Fibroblast of skin of right biceps (primary cell): ENCODE measurements at places on chromosomes 12 and 14.
A peak's percentile ranks its signal among the peaks of the same experiment; 100 is the strongest.

DNA sequence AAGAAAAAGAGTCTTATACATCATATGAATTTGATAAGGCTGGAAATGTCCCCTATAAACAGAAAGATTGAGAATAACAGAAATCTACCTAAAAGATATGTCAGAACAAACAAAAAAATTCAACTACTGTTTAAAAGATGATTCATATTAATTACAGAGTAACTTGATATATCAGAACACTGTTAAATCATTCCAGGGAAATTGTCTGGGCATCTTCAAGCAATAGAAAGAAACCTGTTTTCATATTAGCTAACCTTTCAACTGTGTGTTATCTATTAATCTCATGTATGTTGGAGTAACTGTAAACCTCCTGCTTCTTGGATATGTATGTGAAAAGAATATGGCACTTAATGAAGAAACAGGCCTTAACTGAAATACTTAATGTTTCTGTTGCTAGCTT is 96.7 kb downstream of the NUBPL start:
- DNase-seq = no peak

- peak; percentile 70 for DNase-seq
Measured at GRCh38 chr14:20630340-20631022, 11.0 kb downstream of the OR6S1 start.

DNA sequence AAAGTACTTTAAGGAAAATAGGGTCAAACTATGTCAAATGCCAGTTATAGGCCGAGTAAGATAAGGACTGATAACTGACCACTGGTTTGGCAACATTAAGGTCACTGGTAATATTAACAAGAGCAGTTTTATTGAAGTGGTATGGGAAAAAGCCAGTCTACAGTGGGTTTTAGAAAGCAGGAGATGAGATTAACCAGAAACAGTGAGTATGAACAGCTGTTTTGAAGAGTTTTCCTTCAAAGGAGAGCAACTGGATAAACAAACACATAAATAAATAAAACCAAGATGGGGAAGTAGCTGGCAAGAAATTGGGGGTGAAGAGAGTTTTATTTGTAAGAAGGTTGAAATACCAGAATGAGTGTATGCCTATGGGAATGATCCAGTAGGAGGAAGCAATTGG is 30.3 kb downstream of the KITLG start:
- DNase-seq = no peak

DNA sequence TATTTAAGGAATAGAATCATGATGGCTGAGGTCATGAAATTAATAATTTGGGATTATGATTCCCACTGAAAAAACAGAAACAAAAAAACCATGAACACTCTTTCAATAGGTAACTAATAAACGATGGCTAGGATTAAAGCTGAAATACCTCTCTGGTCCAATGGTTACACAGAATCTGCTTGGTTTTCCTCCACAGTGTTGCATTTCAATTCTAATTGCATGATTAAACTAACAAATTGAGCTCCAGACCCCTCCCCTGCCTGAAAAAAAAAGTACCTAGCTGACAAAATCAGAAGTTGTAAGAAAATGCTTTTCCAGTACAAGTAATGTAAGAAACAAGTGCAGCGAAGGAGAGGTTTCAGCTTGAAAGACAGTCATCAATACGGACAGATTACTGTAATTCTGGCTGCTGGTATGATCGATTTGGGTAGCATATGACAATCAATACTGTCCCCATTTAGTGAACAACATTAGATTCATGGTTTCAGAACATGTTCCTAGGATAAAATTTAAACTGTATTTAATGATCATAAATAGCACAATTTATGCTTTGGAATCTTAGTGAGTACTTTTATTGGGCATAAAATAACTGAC is 32.0 kb downstream of the INSM2 start:
- no peak for DNase-seq

GRCh38 chr14:51382506-51382905 is 142.5 kb downstream of the TMX1 start:
- no peak for DNase-seq
